ENCODE measurements at places on chromosomes 5 and 9.
A peak's percentile ranks its signal among the peaks of the same experiment; 100 is the strongest.

- peak; percentile 12 for DNase-seq
These were observed 395.8 kb upstream of the ADAMTSL1 start for GRCh38 chr9:18077941-18078678.

DNA sequence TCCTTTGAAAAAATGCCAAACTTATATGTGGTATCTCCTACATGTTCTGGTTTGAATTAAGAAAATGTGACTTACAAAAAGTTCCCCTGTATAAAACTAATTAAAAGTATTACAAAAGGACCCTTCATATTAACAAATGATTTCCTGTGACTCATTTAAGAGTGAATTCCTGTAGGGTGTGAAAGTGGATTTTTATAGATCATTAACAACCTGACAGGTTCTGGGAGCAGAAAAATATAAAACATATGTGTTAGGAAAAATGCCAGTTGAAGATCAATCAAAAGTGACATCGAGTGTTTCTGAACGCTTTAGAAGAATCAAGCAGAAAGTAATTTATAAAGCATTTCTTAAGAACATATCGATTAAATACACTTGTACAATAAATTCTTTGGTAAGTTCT lies 35.5 kb downstream of the CAMK4 start:
- no peak for DNase-seq

DNA sequence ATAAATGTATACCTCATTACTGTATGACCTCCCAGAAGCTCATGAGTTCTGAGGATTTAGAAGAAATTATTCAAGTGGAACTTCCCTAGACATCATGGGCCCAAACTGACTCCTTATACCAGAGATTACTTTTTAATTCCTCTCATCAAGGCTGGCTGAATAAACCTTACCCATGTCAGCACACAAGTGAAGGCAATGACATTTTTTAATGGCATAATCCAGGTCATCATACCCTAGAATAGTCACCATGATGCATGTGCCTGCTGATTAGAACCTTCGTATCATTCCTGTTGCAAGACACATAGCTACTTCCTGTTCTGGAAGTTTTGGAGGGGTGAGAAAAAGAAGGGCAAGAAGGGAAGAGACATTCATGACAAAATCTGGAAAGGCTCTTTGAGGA lies 49.8 kb upstream of the IFNK start:
- no peak for DNase-seq

DNA sequence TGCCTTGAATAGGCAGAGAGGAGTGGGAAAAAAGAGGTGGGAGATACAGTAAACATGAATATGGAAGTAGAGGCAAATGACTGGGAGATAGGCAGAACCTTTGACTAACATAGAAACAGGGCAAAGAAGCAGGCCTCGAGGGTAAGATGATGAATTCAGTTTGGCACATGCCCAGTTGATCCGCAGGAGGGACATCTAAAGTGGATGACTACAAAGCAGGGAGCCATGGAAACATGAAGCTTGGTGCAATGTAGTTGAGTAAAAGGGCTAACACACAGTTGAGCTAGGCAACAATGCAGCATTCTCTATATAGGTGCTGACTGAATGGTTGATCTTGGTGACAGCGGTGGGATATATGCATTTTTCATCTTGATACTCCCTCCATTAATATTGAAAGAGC lies 253.8 kb downstream of the DMRT2 start:
- no peak for DNase-seq

Measured in Kasumi-1 (cell line).